ENCODE measurements at places on chromosomes 1 and 21.

DNA sequence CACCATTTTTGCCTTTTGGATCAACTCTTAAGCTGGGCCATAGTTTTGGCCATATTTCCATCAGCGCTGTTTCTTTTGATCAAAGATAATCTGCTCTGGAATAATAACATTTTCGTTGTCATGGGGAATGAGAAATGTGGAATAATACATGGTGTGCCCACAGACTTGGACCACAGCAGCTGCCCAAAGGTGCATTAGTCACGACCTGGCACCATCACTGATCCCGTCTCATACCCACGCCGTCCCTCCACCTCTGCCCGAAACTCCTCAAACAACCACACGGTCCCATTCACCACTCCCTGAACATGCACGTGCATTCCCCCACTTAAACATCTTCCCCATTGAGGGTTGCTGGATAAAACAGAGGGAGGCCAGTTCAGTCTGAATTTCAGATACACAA lies 76.9 kb downstream of the SLC66A1 start:
- DNase-seq, result no peak

DNA sequence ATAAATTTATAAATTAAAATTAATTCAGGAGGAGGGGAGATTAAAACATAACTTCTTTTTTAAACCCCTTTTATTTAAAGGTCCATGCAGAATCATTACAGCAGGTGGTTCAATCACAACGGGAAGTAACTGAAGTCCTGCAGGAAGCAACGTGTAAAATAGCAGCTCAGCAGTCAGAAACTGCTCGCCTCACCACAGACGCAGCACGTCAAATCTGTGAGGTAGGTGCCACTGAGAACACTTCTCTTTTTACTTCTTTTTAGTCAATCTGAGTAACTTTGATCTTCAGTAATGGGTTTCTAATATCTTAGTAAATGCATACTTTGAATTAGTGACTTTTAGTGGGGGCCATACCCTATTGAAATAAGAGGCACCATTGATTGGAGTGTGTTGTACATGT lies 87.0 kb downstream of the CEP350 start:
- DNase-seq, result no peak

- peak; percentile 93 for DNase-seq
Observed at GRCh38 chr1:61450872-61451571, 273.9 kb downstream of the TM2D1 start.

DNA sequence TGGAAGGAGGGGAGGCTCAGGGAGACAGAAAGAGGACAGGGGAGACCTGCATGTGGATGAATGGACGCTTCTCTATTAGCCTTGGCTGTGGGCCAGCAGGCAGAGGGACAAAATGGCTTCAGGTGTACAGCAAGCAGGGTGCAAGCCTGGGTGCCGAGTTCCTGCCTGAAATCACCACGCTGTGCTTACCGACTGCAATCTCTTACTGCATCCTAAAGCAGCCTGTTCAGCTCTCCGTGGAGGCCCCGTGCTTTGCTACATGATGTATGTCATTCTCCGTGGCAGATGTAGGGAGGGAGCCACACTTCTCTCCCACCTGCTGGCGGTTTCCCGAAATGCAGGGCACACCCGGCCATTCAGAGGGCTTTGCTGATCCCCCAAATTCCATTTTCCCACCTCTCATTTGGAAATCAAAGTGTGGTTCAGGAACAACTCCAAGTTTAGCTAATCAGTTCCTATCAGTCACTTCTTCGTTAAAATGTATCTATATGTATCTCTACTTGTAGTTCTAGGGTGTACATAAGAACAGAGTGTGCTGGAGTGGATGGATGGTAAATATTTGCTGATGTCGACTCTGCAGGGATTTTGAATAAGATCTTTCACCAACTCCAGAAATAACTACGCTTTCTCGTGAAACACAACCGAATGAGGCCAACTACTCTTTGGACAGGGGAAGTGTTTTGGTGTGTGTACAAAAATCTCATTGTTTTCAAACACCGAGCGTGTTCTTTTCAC lies 122.3 kb upstream of the BACE2 start:
- no peak for DNase-seq

DNA sequence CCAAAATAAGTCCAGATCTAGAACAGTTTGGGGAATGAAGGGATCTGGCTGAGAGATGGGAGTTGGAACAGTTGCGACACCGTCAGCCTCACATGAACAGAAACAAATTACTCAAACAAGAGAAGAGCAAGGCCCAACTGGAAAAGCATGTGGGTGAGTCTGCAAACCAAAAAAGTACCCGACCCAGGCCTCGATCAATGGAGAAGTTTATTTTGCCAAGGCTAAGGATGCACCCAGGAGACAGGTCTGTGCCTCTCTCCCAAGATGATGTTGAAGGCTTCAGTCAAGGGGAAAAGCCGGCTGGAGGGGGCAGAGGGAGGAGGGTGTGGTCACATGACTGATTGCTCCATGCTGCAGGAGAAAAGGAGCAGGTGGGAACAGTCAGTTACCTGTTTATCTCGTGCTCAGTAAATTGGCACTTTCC lies 42.3 kb downstream of the KRTAP10-1 start:
- DNase-seq, result no peak

- DNase-seq, result no peak
Observed at GRCh38 chr1:224185208-224185607, 2.2 kb downstream of the DEGS1 start.

DNA sequence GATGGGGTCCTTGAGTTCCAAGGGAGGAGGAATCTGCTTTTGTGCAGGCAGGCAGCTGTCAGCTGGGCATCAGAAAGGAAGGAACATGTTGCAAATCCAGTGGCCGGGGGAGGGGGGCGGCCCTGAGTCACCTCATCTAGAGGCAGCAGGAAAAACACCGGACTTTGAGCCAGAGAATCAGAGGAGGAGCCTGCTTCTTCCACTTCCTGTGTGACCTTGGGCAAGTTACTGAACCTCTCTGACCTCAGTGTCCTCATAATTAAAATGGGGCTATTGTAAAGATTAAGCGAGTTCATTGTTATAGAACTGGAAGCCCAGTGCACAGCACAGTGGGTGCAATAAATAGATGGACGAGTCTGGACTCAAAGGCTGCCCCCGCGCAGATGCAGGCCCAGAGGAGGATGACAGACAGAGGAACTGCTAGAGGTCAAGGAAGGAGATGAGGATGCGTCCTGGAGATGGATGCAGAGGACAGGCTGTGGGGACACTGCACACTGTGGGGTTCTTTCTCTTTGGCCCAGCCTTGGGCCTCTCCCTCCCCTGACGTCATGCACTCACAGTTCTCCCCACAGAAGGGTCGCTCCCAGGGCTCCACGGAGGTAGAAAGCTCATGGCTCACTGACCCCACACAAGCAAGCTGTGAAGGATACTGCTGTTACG lies 714.3 kb downstream of the MATN1 start:
- no peak for DNase-seq

DNA sequence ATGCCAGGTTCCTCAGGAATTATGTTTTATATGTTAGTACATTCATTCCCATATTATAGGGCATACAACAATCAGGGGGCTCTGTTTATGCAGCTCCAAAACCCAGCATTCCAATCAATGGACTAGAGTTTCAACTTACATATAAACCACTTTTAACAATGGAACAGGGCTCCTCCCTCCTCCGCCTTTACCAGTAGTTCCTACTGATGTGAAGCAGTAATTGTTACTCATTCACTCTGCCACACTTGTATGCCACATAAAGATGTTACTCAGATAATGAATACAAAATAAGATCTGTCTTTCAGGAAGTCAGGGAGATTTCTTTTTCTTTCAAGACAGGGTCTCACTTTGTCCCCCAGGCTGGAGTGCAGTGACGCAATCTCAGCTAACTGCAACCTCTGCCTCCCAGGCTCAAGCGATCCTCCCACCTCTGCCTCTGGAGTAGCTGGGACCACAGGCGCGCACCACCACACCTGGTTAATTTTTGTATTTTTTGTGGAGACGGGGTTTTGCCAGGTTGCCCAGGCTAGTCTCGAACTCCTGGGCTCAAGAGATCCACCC lies 17.1 kb downstream of the ZNF281 start:
- DNase-seq, result no peak
